ENCODE measurements at places on chromosomes 5 and 9.

DNA sequence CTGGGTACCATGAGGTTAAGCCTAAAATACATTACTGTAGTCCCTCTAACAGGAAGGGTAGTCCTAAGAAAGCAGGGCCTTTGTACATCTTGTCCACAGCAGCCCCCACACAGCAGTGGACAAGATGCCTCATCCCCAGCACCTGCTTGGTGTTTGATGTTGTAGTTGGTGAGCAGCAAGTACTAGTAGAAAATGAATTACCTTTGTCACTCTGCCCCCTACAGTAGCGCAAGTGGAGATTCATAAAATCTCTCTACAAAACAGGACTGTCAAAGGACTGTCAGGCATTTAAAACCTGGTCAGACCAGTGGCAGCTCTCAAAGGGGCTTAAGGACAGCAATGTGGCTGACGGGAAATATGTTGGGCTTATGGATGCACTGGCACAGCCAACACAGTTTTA is 122.5 kb downstream of the TMEM174 start:
- no peak for DNase-seq

- DNase-seq = no peak
These were observed 35.1 kb downstream of the KCNIP1 start for GRCh38 chr5:170538696-170539586.

GRCh38 chr9:121322037-121322736 is 47.9 kb downstream of the STOM start:
- DNase-seq = peak; percentile 95

GRCh38 chr5:115530426-115530825 is 14.1 kb downstream of the FEM1C start:
- peak; percentile 54 for DNase-seq

GRCh38 chr9:123346026-123346425 is 10.0 kb upstream of the CRB2 start:
- DNase-seq = no peak

DNA sequence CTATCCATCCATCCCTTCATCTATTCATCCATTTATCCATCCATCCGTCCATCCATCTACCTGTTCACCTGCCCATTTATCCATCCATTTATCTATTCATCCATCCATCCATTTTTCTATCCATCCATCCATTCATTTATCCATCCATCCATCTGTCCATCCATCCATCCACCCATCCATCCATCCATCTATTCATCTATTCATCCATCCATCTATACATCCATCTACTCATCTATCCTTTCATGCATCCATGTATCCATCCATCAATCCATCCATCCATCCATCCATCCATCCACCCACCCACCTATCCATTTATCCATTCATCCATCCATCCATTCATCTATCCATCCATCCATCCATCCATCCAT is 10.8 kb downstream of the COL27A1 start:
- DNase-seq = no peak

DNA sequence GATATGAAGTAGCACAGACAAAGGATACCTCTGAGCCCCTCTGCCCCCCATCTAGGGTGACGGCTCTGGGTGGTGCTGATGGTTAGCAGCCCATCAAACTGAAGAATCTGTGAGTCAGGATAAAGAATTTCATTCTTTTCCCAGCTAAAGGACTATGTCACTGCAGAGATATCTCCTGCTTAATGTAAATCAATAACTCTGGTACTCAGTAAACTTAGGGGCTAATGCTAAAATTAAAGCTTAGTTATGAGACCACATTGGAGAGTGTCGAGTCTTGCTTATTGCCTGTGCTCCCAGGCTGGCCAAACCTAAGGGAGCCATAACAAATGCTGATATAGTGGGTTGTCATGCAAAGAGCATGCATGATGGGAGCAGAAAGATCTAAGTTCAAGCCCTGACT is 25.6 kb upstream of the ACTBL2 start:
- DNase-seq = no peak

GRCh38 chr5:169832845-169833244 is 147.4 kb downstream of the INSYN2B start:
- no peak for DNase-seq

GRCh38 chr5:78640662-78641474 is 7.7 kb downstream of the LHFPL2 start:
- DNase-seq = peak; percentile 20

GRCh38 chr5:148342371-148343045 is 7.1 kb downstream of the SPINK9 start:
- DNase-seq = no peak

- no peak for DNase-seq
These were observed 514 bp downstream of the SOHLH1 start for GRCh38 chr9:135698767-135699166.

- DNase-seq = no peak
These were observed 35.7 kb upstream of the TXN start for GRCh38 chr9:110291921-110292557.

- DNase-seq = peak; percentile 78
These were observed 57.3 kb upstream of the SLC28A3 start for GRCh38 chr9:84397822-84398221.

DNA sequence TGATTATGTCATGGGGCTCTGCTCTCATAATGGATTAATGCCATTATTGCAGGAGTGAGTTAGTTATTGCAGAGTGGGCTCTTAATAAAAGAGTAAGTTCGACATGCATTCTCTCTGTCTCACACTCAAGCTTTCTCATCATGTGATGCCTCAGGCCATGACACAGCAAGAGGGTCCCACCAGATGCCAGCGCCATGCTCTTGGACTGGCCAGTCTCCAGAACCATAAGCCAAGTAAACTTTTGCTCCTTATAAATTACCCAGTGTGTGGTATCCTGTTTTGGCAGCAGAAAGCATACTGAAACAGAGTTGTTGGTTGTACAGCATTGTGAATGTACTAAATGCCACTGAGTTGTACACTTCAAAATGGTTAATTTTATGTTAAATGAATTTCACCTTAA is 138.1 kb downstream of the MYO10 start:
- DNase-seq = no peak

DNA sequence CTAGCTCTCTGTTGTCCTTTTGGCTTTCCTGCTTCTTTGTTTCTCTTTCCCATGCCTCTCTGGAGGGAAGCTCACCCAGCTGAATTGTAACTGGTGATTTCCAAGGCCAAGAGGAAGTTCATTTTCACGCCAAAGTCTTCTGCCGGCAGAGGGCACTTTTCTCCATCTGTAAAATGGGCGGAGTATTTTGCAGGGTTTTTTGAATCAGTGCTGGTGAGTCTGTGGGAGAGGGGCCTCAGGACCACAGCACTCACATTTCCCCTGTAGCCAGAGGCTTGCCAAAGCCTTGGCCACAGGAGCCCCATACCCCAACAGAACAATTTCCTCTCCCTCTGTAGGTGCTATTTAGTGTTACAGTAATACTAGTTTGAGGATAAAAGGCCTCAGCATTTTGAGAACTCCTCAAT is 42.3 kb upstream of the MATR3 start:
- DNase-seq = no peak

- DNase-seq = peak; percentile 59
These were observed 2.4 kb upstream of the TOR1A start for GRCh38 chr9:129826344-129826743.

DNA sequence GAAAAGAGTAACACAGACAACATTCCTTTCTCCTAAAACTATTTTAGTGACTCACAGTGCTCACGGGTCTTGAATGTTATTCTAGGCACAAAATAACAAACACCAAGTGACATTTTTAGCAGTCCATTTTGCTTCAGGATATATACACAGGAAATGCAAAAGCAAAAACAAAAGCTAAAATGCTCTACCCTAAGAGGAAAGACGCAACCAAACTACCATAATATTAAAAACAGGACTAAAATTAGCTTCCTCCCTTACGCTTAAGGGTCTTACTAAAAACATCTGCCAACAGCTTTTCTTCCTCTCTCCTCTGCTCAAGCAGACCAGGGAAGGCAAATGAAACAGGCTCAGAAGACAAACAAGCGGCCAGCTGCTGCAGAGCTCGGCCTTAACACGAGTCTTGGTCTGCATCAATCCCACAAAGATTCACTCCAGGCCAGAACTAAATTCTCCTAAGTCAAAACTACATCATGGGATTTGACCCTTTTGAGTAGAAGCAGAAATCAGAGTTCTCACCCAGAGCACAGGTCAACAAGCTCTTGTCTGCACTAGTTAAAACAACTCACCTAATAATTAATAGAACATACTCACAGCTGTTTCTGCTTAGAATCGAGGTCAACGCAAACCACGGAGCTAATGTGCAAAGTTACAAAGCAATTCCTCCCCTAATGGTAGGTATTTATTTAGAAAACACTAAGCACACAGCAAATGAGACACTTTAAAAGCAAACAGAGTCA is 62.3 kb downstream of the RAPGEF1 start:
- peak; percentile 70 for DNase-seq

DNA sequence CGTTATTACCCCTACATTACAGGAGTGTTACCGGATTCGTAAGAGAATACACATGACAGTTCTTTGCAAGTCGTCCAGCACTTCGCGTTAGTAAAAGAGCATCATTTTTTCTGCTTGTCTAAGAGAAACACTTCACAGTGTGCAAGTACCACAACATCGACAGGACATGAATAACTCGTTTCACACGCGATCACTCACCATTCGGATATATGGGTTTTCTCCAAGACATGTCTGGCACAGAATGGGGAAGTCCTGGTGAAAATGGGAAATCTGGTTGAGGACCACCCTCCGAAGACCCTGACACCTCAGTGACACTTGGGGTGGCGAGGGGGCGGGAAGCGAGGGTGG is 642 bp downstream of the RBM22 start:
- no peak for DNase-seq

GRCh38 chr5:135670588-135670987 is 91.8 kb upstream of the CXCL14 start:
- no peak for DNase-seq

DNA sequence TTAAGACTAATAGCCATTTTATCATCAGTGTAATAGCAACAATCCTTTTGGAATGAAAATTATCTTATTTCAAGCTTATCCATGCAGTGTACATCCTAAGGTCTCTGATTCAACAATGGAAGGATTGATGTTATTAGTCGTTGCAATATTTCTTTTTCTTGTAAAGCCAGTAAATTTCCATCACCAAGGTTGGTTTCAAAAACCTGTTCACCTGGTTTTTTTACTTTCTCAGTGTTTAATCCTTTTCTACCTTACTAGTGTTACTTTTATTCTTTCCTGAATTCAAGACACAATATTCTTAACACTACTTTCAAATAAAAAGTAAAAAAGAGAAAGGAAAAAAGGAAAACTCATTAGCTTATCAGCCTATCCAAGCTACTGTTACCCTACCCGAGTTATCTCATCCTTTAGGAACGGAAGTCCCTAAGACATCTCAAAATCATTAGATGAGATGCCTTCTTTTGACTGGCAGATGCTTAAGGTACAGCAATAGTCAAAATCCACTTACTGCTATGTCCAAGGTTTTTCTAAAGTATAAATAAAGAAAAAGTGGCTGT is 5.4 kb downstream of the ZFR start:
- DNase-seq = no peak

GRCh38 chr5:75681125-75681830 is 36.0 kb downstream of the POC5 start:
- peak; percentile 50 for DNase-seq

- DNase-seq = peak; percentile 24
These were observed 899 bp upstream of the RAPGEF6 start for GRCh38 chr5:131635684-131636572.

GRCh38 chr5:65050826-65051498 is 282.2 kb downstream of the CWC27 start:
- peak; percentile 83 for DNase-seq

- peak; percentile 57 for DNase-seq
These were observed 51.8 kb upstream of the TEX48 start for GRCh38 chr9:114733816-114734215.

DNA sequence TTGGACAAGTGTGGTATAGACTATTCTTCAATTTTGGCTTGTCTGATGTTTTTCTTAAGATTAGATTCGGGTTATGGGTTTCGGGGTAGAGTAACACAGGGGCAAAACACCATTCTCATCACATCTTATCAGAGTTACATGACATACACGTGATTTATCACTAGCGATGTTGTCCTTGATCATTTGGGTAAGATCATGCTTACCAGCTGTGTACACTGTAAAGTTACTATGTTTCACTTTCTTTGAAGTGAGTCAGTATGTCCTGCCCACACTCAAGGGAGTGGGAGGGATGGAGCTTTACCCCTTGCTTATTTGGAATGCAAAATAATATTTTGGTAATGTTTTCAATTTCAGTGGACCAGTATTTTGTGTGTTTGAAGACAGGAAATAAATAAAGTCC is 101.8 kb upstream of the TAF11L2 start:
- DNase-seq = no peak

- DNase-seq = peak; percentile 77
These were observed 117.2 kb downstream of the RPS23 start for GRCh38 chr5:82160948-82161347.

- peak; percentile 66 for DNase-seq
These were observed 1.0 kb downstream of the EGR1 start for GRCh38 chr5:138466125-138466899.

GRCh38 chr9:133112663-133113026 is 8.4 kb downstream of the RALGDS start:
- DNase-seq = no peak

DNA sequence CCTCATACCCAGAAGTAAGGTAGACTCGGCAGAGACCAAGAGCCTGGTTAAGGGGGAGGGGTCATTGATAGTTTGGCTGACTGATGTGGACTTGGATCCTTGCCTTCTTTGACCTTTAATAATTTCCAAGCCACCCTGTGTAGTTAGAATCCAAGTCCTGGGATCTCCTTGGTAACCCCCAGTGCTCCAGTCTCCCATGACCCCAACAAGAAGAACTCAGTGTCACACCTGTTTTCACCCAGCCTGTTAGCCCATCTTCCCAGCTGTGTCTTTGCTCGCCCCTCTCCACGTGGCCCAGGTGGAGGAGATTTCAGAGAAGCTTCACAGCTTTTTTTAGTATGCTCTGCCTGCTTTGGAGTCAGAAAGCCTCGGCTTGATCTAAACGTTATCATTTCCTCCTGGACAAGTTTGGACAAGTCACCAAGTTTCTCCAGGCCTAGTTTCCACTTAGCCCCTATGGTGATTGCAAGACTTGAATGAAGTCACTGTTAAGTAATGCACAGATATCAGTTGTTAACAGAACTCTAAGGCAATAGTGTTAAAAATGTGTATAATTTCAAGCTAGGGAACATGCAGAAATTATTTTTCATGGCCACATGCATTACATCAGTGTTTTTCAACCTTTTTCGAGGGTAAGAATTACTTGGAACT is 170.0 kb downstream of the TMEM38B start:
- DNase-seq = no peak

- no peak for DNase-seq
These were observed 27.2 kb downstream of the ENC1 start for GRCh38 chr5:74613283-74613682.

DNA sequence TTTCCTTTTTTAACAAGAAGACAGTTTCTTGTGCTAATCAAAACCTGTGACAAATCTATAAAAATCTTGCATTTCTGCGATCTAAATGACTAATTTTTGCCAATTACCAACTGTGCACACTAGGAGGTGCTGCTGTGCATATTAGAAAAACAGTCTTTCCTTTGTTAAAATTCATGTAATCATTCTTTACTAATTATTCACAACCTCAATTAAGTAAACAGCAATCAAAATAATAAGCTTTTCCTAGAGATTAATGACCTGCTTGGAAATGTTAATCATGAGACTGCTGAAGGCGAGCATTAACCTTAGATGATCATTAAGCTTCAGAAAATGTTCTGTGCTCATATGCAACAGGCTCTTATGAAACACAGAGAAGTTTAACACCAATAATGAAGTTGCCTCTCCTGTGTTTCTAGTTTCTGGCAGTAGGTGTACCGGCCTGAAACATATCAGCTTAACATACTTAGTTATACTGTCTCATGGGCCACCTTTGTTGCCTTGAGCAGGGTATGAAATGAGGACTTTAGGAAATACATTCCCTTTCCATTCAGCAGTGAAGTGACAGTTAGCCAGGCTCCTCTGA is 17.7 kb downstream of the RFESD start:
- peak; percentile 42 for DNase-seq

GRCh38 chr9:98917746-98918487 is 25.8 kb upstream of the COL15A1 start:
- no peak for DNase-seq

Measured in AG10803 (cell line).